Caco-2 (cell line): ENCODE measurements at places on chromosomes 2 and 18. TPM values are rescaled to one million over a fixed set of nuclear protein-coding genes. Genes with fewer than 3 reads are reported as not detected.

- H3K4me3 ChIP-seq, result no peak overlapping the region
- no peak overlapping the region for H3K27ac ChIP-seq
- no peak for DNase-seq
Observed at GRCh38 chr2:151217343-151217742, 44.3 kb downstream of the RBM43 start.

- no peak overlapping the region for H3K27ac ChIP-seq
- no peaks in the 10 kb centered on the region for H3K27me3 ChIP-seq
- DNase-seq, result no peak
- H3K4me1 ChIP-seq, result no peaks in the 10 kb centered on the region
- H3K4me3 ChIP-seq, result no peak overlapping the region
- no peaks in the 10 kb centered on the region for H3K36me3 ChIP-seq
Observed at GRCh38 chr2:160516547-160517365, 23.1 kb upstream of the RBMS1 start.

- no peaks in the 10 kb centered on the region for H3K4me1 ChIP-seq
- no peaks in the 10 kb centered on the region; the same call in 1 of the 2 replicates for H3K27me3 ChIP-seq
- no peaks in the 10 kb centered on the region for H3K36me3 ChIP-seq
- no peak overlapping the region for H3K27ac ChIP-seq
Observed at GRCh38 chr2:94997981-94998930, 27.3 kb upstream of the MAL start.

DNA sequence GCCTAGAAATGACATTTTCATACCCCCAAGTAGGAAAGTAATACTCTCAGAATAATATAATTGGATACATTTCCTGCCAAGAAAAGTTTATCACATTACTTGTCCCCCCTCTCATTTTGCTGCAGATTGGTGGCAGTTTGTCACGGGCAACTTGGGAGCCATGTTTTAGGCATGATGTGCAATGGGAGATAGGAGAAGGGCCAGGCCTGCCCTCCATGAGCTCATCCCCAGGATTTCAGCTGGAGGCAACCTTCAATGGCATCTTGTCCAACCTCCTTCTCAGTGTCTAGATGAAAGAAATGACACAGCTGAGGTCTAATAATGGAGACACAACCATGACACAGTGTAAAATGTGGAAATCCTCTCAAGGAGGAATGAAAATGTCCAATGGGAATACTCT is 11.4 kb upstream of the RAB31 start:
- DNase-seq, result no peak
- H3K4me3 ChIP-seq, result no peak overlapping the region
- no peak overlapping the region for H3K27ac ChIP-seq
- H3K27me3 ChIP-seq, result no peaks in the 10 kb centered on the region
- H3K36me3 ChIP-seq, result no peaks in the 10 kb centered on the region
- H3K4me1 ChIP-seq, result peaks cover 3% of the 10 kb centered on the region

DNA sequence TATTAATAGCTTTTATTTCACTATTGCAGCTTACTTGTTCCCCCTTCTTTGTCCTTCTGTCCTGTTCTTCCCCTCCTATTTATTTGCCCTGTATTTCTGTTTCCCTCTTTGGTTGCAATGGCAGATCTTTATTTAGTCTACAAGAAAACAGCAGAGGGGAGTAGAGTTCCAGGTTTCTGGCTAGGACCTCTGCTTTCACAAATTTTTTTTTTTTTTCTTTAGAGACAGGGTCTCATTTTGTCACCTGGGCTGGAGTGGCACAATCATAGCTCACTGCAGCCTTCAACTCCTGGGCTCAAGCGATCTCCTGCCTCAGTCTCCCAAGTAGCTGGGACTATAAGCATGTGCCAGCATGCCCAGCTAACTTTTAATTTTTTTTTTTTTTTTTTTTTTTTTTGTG is 188.1 kb upstream of the SPRED2 start:
- no peak overlapping the region for H3K27ac ChIP-seq
- DNase-seq, result no peak
- H3K27me3 ChIP-seq, result peaks cover 2% of the 10 kb centered on the region
- no peak overlapping the region for H3K4me3 ChIP-seq

DNA sequence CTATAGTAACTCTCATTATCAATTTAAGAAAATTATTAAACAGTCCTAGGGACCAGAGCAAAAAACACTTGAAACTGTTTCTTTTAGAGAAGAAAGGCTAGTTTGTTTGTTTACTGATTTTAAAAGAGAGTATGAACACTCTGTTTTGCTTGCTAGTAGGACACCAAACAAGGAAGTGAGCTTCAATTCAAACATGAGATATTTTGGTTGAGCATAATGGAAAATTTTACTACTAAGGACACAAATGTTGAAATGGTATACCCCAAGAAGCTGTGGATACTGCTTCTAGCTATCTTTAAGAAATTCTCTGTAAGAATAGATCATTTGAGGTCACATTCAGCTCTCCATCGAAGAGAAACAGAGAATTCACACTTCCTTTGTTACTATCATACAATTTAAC is 216.3 kb upstream of the SMAD7 start:
- no peaks in the 10 kb centered on the region for H3K4me1 ChIP-seq
- H3K36me3 ChIP-seq, result no peaks in the 10 kb centered on the region
- H3K27me3 ChIP-seq, result no peaks in the 10 kb centered on the region

DNA sequence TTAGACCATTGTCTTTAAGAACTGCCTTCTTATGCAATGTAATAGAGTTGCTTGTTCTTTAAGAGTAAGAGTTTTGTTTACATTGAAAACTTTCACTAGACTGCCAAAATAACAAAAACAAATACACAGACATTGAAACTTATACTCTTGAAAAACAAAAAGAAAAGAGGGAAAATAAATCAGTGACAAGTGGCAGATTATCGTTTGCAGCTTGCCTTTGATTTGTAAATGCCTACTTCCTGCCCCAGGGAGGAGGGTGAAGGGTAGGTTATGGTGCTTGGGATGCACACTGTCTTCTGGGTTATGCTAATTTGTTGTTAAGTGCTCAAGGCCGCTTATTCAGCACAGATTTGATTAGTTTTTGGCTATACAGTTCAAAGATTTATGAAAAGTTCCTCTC is 198.7 kb downstream of the TGIF1 start:
- H3K27ac ChIP-seq, result peak overlapping the region; percentile 90
- H3K27me3 ChIP-seq, result no peaks in the 10 kb centered on the region; the same call in 1 of the 2 replicates
- H3K4me1 ChIP-seq, result peaks cover 63% of the 10 kb centered on the region
- H3K36me3 ChIP-seq, result no peaks in the 10 kb centered on the region
- no peak for DNase-seq
- H3K4me3 ChIP-seq, result no peak overlapping the region

DNA sequence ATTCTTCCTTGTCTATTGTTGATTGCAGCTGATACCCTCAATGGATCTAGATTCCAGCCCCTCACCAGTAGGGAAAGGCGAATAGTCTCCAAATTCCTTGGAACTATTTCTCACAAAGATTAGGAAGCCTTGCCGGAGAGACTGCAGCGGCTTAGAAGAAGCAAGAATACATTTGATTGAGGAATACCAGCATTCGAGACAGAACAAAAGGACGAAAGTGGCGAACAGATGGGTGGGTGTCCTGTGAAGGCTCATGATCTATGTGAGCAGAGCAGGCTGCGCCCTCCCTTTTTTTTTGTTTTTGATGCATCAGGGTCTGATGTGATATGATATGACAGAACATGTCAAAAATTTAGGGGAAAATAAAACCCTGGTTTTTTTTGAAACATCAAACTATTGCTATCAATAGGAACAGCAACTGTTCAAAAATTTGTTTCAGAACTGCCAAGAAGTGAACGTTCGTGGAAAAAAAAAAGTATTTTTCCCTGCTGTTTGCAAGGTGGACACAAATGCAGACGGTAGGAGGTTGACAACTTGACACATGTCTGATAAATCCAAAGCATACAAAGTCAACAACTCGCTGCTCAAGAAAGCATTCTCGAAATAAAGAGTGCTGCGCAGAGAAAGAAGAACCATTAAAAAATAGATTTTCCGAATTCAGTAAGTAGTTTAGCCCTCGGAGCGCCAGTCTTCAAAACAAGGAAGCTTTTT is 49.1 kb downstream of the PTGR3 start:
- no peaks in the 10 kb centered on the region for H3K36me3 ChIP-seq
- no peaks in the 10 kb centered on the region for H3K27me3 ChIP-seq
- H3K27ac ChIP-seq, result no peak overlapping the region
- no peak overlapping the region for H3K4me3 ChIP-seq

DNA sequence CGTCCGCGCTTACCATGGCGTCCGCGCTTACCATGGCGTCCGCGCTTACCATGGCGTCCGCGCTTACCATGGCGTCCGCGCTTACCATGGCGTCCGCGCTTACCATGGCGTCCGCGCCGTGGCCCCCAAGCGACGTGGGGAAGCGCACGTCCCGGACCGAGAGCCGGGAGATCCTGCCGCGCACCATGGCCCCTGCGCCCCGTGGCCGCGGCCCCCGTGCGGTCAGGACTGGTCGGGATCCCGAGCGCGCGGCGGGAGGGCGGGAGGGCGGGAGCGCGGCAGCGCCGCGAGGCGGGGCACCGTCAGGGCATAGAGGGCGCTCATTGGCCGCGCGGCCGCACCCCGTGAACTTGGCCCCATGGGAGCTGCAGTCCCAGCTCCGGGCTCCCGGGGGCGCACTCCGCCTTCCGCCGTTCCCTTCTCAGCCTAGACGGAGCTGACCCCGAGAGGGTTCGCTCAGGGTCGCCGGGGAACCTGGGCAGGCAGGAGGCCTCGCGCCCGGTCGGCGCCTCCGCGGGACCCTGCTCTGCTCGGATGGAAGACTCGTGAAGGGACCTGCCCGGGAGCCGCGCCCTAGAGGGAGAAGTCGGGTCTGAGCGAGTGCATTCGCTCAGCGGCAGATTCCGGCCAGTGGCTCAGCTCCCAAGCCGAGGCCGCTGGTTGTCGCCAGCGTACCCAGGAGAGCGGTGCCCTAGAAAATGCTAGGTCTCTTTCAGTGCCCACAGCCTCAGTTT is at the start of gene ENOSF1:
Gene ENOSF1 (minus strand): TSS at position 230 of the 734 bp plus-strand sequence. CDS start 43 bp downstream, at position 187.
- H3K27me3 ChIP-seq, result no peaks in the 10 kb centered on the region
- H3K4me1 ChIP-seq, result peaks cover 11% of the 10 kb centered on the region; the same call in 1 of the 2 replicates
- H3K36me3 ChIP-seq, result peaks cover 4% of the 10 kb centered on the region; the same call in 1 of the 2 replicates
- H3K27ac ChIP-seq, result peak within 1 kb of the TSS; percentile 81
- peak; percentile 92 for DNase-seq
- H3K4me3 ChIP-seq, result peak within 1 kb of the TSS; percentile 76

DNA sequence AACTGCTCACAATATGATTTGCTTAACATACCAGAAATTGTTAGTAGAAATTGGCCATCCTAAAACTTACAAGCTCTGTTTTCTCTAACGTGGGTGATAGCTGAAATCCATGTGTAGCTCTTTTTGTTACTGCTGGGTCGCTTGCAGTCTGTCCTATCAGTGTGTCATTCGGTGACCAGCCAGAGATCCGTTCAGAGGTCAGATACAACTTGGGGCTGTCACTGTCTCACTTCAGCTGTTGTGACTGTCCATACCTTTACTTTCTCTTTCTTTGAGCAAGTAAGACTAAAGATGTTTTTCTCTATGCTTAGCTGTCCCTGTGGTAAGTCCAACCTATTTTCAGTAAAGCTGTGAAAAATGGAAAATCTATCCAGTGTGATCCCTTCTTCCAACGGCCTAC is 282.9 kb upstream of the KCNH7 start:
- no peaks in the 10 kb centered on the region for H3K27me3 ChIP-seq
- H3K36me3 ChIP-seq, result no peaks in the 10 kb centered on the region
- no peaks in the 10 kb centered on the region for H3K4me1 ChIP-seq

- no peak for DNase-seq
- H3K36me3 ChIP-seq, result no peaks in the 10 kb centered on the region
- H3K4me3 ChIP-seq, result no peak overlapping the region
- no peak overlapping the region for H3K27ac ChIP-seq
- no peaks in the 10 kb centered on the region for H3K4me1 ChIP-seq
Observed at GRCh38 chr2:3000968-3001367, 376.6 kb downstream of the EIPR1 start.

DNA sequence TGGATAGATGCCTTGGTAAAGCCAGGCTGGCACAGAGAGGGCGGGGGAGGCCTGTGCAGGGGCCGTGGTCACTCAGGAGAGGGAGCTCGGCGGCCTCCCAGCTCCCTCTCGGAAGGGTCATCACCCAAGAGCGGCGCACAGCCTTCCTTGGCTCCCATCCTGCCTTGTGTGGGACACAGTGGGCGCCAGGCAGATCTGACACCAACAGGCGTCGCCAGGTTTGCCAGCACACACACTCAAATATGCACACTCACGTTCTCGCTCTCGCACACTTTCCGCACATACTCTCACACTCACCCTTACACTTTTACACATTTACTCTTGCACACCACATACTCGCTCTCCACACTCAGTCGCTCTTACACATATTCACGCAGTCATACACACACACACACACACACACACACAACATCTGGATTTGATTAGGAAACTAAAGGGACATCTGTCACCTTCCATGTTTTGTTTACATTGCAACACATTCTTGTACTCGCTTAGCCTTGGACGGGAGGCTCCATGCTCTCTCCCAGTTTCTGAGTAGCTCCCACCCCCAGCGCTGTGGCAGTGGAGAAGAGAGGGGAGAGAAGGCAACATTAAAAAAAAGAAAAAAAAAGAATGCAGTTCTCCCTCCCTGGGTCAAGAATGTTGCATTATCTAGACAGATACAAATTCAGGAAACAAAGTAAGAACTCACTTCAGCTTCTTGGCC is 10.5 kb downstream of the CHMP1B start:
- no peaks in the 10 kb centered on the region for H3K27me3 ChIP-seq
- no peaks in the 10 kb centered on the region for H3K36me3 ChIP-seq
- no peak overlapping the region for H3K4me3 ChIP-seq
- peak overlapping the region; percentile 33 for H3K27ac ChIP-seq
- no peak for DNase-seq
- H3K4me1 ChIP-seq, result peaks cover 53% of the 10 kb centered on the region

GRCh38 chr2:61670591-61671501 is 132.7 kb upstream of the XPO1 start:
- no peak overlapping the region for H3K4me3 ChIP-seq
- no peaks in the 10 kb centered on the region for H3K27me3 ChIP-seq
- no peak for DNase-seq
- H3K36me3 ChIP-seq, result no peaks in the 10 kb centered on the region

DNA sequence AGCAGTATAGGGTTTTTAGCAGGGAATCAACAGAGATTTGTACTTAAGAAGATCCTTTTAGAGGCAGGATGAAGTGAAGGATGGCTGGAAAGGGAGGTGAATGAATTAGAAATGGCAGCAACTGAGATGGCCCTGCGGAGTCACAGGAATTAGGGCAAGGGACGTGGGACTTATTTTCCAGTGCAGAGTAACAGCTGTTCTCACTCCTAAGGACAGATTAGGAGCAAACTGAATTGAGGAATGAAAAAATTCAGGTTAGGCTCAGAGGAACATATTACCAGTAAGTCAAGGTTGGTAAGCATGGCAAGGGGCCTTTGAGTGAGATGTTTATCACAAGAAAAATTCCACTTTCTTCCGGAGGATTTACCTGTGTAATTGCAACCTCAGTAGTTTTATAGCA is 34.4 kb downstream of the COL4A3 start:
- no peak overlapping the region for H3K4me3 ChIP-seq
- H3K27me3 ChIP-seq, result no peaks in the 10 kb centered on the region
- DNase-seq, result no peak
- no peaks in the 10 kb centered on the region for H3K36me3 ChIP-seq
- no peaks in the 10 kb centered on the region for H3K4me1 ChIP-seq

- DNase-seq, result no peak
- no peak within 1 kb of the TSS for H3K4me3 ChIP-seq
- H3K27ac ChIP-seq, result no peak within 1 kb of the TSS
- H3K36me3 ChIP-seq, result no peaks in the 10 kb centered on the region
- no peaks in the 10 kb centered on the region for H3K27me3 ChIP-seq
Observed at GRCh38 chr2:143128681-143129580, at the start of gene ARHGAP15. TSS of gene ARHGAP15 (plus strand) at chr2:143129419.

- no peak for DNase-seq
- H3K27me3 ChIP-seq, result no peaks in the 10 kb centered on the region
- no peak overlapping the region for H3K27ac ChIP-seq
- no peaks in the 10 kb centered on the region for H3K4me1 ChIP-seq
- no peak overlapping the region for H3K4me3 ChIP-seq
- no peaks in the 10 kb centered on the region for H3K36me3 ChIP-seq
Observed at GRCh38 chr2:206936843-206937230, 2.5 kb upstream of the CPO start.

Gene VWC2L
- total RNA-seq, result not detected in 2 replicates

Gene IL1RN
- total RNA-seq, result not detected in 2 replicates

Gene FSHR
- 0.41 and 1.0 TPM in 2 replicates for total RNA-seq

Gene ITGA6
- 27.8 and 33.0 TPM in 2 replicates for total RNA-seq

Gene SERPINB12
- total RNA-seq, result not detected in 2 replicates

Gene IL1B
- total RNA-seq, result 0.18 TPM in 1 of 2 replicates, not detected in the other
